ENCODE measurements at places on chromosomes 4 and X.

- DNase-seq = no peak
These were observed 97.1 kb upstream of the SLC4A4 start for GRCh38 chr4:71241501-71242288.

DNA sequence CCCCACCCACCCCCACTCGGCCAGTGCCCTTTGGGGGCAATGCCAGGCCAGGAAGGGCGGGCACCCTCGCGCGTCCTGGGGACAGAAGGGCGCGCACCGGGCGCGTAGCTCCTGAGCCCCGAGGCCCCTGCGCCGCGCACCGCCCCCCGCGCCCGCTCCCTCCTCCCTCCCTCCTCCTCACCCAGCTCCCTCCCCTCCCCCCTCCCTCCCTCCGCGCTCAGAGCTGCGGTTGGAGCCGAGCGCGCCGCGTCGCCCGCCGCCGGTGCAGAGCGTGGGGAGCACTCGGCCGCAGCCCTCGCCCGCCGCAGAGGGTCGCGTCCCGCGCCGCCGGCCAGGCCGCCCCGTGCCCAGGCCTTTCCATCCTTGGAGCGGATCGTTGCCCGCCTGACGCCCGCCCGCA lies at the start of gene ATP2B3:
TSS of gene ATP2B3 (plus strand) at position 220 of the 400 bp plus-strand sequence. CDS start 18,606 bp downstream, outside the sequence.
- no peak for DNase-seq

DNA sequence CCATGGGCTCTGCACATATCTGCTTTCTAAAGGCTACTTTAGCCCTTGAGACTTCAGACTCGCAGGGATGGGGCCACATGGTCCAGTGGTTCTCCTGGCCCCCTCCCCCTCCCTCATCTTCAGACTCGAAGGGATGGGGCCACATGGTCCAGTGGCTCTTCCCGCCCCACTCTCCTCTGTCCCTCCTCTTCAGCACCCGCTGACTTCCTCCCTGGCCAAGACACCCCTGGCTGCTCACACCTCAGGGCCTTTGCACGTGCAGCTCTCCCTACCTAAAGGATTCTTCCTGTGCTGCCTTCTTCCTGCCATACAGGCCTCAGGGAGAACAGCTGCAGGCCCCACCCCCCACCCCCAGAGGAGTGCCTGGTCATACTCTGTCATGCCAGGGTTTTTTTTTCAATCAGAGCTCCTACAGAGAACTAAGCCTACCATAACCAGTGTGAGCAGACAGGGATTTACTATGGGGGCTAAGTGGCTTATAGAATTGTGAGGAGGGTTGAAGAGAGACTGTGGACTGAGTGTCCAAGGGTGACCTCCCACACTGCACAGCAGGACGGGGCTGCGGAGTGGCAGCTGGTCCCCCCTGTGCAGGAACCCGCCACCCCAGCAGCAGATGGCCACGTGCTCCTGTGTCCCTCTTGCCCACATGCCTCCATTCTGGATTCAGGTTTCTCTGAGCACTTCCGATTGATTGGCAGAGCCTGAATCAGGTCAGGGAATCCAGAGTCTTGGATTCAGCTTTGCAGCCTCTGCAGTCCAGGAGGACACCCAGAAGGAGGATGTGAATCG lies 6.1 kb upstream of the SPON2 start:
- no peak for DNase-seq

DNA sequence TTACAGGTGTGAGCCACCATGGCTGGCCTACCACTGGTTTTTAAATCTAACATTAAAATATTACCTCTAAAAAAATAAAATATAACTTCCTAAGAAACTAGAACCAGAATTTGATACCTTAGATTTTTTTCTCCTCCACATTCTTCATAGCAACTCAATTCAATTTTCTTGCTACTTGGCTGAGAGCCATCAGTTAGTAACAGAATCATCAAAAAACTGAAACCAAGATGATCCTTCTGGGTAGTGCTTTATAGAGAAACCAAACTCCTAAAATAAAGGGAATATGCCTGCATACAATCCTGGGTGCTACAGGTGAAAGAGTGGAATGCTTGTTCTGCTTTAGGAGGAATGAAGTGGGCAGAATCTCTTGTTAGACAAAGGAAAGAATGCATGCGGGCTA lies 64.4 kb downstream of the RPS3A start:
- no peak for DNase-seq

- peak; percentile 92 for DNase-seq
These were observed 3.4 kb downstream of the TFE3 start for GRCh38 chrX:49039598-49040375.

DNA sequence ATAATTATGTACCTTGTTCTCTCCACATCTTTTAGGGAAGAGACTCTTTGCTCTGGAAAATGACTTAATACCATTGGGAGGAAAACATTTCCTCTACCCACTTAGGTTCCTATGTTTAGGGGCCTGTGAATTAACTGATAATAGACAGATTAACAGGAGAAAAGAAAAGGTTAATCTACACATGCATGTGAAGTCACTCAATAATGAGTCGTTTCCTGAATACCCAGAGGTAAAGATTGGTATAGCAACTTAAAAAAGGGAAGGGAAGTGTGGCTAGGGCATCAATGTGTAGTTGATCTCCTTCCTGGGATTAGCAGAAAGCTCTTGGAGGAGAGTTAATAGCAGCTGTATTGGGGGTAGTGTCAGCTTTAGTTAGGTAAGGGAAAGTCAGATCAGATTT lies 419.5 kb upstream of the ATOH1 start:
- no peak for DNase-seq
